ENCODE measurements at places on chromosomes 6 and 20.
A peak's percentile ranks its signal among the peaks of the same experiment; 100 is the strongest.

- DNase-seq, result no peak
Observed at GRCh38 chr20:39117491-39117890, 155.3 kb downstream of the DHX35 start.

GRCh38 chr6:107663308-107663707 lies 160.8 kb downstream of the SCML4 start:
- no peak for DNase-seq

GRCh38 chr6:153092082-153093013 lies 38.7 kb downstream of the RGS17 start:
- no peak for DNase-seq

DNA sequence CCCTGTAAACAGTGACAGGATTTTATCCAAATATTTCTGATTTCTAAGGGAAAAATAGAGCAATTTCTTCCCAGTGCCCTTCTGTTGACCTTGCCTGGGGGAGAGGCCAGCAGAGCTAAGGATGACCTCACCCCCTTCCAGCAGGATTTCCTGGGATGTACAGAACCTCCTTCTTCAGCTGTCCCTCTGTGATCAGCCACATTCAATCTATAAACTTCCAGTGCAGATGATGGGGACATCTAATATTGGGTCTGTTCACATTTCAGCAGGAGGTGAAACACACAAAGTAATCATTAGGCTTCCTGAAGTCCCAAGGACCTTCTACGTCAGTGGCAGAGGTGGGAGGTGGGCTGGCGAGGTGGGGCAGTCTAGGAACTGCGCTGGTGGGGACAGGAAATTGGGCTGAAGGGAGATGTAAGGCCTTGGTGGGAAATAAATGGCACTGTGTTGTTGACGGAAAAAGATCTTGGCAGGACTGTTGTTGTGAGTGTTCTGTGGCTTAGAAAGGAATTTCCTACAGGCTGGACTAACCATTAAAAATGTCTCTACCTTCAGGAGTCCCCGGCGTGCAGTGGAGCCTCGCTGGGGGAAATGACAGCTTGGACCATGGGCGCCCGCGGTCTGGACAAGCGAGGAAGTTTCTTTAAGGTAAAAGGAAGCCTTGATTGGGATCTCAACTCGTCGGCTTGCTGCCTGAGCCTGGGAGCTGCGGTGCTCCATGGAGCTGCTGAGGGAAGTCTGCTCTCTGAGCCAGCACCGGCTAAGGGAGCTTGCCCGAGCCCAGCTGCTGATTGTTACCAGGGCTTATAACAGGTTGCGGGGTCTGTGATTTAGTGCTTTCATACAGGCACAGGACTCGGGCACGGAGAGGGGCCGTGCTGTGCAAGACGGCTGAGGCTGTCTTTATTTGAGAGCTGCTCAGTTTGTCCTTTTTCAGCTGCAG lies 127.9 kb upstream of the NAA20 start:
- DNase-seq, result no peak

- DNase-seq, result no peak
Observed at GRCh38 chr6:8639928-8640649, 204.7 kb upstream of the SLC35B3 start.

- no peak for DNase-seq
Observed at GRCh38 chr20:50909413-50909812, 21.8 kb downstream of the ADNP start.

DNA sequence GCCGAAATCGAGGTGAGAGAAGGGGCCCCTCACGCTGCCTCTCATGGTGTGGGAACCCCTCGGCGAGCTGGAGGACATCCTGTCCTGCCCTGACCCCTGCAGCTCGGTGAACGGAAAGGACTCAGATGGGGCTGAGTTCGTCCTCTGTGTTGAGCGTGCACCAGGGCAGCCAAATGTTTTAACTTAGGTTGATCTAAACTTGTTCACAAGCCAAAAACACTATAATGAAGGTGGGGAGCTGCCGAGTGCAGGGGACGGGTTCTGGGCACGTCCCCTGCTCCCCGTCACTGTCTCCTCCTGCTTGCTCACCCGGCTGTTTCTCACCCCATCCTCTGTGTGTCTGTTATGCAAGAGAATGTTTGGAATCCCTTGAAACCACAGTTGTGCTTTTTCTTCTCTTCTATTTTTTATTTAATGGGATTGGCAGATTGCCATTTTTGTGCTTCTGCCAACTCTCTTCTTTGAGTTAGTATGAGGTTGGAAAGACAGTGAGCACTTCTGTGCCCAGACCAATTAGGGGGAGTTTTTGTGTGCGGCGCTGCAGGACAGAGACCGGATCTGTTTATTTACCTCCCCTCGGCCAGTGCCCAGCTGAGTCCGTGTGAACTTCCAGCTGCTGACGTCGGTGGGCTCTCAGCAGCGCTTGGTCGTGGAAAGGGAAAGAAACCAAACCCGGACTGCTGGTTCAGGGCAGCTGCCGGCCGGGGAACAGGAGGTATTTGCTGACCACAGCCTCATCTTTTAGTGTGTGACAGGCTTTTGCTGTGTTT lies 158.1 kb downstream of the DTNBP1 start:
- no peak for DNase-seq

GRCh38 chr6:143586557-143586956 lies 75.0 kb upstream of the FUCA2 start:
- no peak for DNase-seq

DNA sequence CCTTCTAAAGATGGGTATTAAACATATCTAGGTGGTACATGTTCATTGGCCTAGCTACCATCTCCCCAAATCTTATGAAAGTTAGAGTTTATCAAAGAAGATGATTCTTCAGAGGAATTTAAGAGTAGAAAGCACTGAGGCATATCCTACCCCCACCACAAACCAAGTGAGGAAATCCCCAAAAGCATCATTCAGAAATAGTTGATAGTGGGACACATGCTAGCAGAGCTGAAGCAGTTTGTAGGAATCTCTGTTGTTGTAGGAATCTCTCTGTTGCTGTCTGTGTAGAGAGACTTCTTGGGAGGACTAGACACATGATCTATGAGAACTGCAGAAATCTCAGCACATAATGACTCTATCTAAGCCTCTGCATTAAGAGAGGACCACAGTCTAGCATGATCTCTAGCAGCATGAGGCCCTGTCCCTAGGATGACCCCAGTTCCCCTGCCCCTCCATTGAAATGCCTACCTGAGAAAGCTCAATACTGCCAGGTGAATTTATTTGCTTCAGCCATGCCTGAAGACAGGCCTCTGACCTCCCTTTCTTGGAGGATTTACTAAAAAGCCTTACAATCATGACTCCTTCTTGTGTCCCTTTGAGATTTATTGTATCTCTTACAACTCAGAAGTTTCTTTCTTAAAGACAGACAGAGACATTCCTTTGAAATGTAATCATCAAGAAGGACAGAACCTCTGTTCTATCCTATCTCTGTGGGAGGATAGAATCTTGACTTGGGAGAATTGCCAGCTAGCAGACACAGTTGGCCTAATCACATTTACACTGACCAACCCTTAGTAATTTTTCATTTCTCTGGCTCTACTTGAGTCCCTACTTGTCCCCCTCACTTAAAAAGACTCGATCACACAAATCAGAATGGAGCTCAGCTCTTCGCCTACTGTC lies 582.4 kb downstream of the PHF3 start:
- no peak for DNase-seq

GRCh38 chr20:3547906-3548305 lies 77.1 kb downstream of the ATRN start:
- no peak for DNase-seq

GRCh38 chr6:30263734-30264133 lies 50.5 kb upstream of the TRIM26 start:
- no peak for DNase-seq

DNA sequence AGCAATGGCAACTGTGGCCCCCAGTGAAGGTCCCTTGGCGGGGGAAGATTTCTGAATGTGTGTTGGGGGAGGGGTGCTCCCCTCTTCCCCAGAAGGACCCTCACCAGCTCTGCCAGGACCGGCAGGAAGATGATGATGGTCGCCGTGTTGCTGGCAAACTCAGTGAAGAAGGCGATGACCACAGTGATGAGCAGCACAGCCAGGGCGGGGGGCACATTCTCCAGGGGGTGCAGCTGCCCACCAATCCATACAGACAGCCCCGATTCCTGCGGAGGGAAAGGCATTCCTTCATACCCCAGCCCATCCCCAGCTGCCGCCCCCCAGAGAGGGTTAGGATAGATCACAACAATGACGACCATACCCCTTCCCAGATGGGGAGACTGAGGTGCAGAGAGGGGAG lies 15.7 kb upstream of the OCSTAMP start:
- DNase-seq, result no peak

- peak; percentile 50 for DNase-seq
Observed at GRCh38 chr6:27251112-27251605, 3.7 kb downstream of the PRSS16 start.

DNA sequence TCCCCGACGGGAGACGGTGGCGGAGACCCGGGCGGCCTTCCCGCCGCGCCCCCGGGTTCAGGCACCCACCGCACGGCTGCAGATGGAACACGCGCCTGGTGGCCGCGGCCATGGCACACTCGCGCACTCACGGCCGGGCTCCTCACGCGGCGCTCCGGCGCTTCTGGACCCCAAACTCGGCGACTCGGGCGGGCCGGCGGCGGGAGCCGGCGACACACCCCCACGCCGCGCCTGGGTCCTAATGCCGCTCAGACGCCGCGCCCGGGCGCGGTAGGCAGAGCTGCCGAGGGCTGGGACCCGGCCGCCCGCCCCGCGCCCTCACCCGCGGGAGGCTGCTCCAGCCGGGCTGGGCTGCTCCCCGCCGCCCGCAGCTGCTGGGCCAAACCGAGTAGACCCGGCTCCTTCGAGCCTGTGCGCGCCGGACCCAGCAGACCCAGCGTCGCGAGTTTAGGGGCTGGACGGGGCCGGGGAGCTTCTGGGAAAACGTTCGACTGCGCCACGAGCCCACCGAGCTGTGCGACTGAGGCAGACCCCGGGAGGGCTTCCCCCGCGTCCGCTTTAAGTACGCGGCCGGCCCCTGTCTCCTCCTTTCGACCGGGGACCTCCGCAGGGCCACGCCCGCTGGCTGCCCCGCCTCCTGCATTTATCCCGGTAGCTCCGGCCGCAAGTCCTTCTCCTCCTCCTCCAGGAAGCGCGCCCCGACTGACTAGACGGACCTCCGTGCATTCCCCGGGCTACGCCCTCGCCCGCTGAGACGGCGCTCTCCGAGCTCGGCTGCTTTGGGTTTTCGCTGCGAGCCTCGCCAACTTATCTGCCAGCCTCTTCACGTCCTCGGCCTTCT lies at the start of gene SLC4A11:
TSS of gene SLC4A11 (minus strand) at position 165 of the 841 bp plus-strand sequence. CDS start at position 112, 53 bp downstream.
- DNase-seq, result no peak

GRCh38 chr20:29762620-29763019 lies 1494.8 kb upstream of the DEFB115 start:
- no peak for DNase-seq

DNA sequence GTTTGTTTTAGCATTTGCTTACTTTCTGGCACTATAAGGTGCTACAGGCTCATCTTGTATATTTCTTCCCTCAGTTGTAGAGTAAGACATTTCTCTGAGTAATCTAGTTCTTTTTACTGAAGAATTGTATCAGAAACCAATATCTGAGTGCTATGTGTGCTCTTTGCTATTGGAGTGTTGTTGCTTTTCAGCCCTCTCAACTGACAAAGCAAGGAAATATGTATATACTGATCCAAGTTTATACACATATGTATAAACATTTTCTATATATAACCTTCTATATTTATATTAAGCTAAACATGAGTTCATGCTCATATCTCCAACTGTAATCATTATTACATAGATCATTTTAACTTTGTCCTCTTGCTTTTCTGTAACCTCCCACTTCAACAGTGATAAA lies 405.7 kb downstream of the RFPL4B start:
- no peak for DNase-seq

GRCh38 chr6:44266347-44266746 lies 996 bp upstream of the NFKBIE start:
- no peak for DNase-seq

DNA sequence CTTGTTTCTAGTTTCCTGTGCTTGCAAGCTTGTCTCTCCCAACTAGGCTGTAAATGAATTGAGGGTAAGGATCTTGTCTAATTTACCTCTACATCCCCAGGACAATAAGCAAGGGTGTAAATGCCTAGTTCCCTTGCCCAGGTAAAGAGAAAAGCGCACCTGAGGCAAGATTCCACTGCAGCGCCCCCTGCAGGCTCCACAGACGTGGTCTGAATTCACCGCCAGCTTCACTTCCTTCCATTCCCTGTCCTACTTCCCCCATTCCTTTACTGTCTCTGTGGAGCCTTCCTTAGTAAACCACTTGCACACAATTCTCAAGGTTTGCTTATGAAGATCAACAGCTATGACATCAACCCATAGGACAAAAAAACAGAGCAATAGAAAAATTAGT lies 42.3 kb downstream of the ANKEF1 start:
- no peak for DNase-seq

GRCh38 chr6:101001012-101001411 lies 119.9 kb upstream of the ASCC3 start:
- DNase-seq, result no peak

GRCh38 chr6:24910961-24911725 lies 24.6 kb downstream of the RIPOR2 start:
- no peak for DNase-seq

- no peak for DNase-seq
Observed at GRCh38 chr6:159104931-159105330, 60.1 kb upstream of the TAGAP start.

- DNase-seq, result no peak
Observed at GRCh38 chr6:98747273-98747672, 87.1 kb upstream of the POU3F2 start.

DNA sequence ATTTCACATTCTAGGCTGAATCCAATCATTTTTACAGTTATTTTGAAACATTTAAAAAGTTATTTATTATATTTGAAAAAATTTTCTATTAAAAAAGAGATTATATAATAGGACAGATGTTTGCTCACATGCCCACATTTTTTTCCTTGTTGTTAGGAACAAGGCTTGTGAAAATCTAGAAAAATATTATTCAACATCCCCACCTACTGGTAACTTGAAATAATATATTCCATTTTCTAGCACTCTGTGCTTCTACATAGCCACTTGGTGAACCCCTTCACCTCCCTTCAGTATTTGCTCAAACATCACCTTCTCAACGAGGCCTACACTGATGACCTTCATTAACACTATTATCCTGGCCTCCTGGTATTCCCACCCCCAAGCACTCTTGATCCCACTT lies 18.3 kb upstream of the GPRC6A start:
- DNase-seq, result no peak

DNA sequence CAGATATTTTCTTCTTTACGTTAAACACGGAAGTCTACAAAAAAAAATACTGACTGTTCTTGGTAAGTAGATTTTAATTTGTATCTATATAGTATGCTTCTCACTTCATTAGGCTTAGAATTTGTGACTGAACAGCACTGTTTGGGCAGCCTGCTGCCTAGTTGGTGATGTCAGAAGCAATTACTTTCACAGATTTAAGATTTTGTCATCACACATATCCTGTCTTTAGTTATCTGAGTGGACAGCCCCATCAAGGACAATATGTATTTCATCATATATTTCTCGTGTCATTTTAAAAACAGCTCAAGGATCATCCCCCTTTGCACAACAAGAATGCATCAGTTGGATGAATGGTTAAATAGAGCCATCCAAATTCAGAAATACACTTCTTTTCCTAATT lies 338.4 kb upstream of the CITED2 start:
- DNase-seq, result no peak

DNA sequence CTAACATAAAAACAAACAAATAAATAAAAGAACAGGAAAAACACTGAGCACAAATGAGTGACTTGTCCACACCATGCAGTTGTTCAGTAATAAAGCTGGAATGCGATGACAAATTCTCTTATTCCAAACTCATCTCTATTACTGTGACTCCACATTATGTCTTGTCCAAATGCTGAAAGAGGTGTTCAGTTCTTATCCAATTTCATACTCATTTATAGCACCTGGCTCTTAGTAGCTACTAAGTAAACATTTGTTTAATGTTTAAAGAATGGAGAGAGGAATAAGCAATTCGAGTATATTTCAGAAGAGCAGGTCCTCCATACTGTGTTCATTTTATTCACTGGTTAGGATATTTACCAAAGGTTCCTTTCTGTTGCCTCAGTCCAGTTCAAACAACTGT lies 439.0 kb upstream of the JAG1 start:
- DNase-seq, result no peak

All from stimulated activated CD8-positive, alpha-beta memory T cell treated with anti-CD3 and anti-CD28 coated beads, Interleukin-7, amount 100 ng/mL, for 48 hours (primary cell).